Osteoblast (primary cell): ENCODE measurements at places on chromosomes 2 and 18.

DNA sequence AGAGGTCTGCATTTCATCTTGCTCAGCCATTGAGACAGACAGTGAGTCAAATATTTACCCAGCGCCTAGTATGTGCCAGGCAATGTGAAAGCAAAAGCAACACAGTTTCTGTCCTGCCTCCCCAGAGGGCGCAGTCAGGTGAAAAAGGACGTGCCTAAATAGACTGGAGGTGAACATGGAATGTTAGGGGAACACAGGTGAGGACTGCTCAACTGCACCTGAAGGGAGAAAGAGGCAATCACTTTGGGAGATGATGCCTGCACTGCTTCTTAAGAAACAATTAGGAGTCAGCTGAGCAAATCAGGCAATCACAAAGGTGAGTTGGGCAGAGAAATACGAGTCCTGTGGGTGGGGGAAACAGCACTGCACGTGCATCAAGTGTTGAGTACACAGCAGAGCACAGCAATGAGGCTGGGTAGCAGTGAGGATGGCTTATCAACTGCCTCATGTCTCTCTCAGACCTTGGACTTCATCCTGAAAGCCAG lies 218.3 kb upstream of the SMAD7 start:
- DNase-seq: no peak

DNA sequence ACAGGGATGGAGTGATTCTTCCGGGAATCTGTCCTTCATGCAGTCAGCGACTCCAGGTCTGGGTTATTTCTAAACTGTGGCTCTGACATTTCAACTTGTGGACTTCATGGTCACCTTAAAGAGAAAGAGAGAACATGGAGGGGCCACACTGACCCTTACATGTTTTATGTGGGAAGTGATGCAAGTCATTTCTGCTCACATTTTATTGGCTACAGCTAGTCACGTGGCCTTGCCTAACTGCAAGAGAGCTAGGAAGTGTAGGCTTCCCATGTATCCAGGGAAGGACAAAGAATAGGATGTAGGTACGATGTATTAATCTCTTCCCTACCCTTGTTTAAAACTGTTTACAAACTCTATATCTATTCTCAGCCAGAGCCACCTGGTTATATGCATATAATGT lies 30.3 kb upstream of the AFTPH start:
- DNase-seq: no peak

DNA sequence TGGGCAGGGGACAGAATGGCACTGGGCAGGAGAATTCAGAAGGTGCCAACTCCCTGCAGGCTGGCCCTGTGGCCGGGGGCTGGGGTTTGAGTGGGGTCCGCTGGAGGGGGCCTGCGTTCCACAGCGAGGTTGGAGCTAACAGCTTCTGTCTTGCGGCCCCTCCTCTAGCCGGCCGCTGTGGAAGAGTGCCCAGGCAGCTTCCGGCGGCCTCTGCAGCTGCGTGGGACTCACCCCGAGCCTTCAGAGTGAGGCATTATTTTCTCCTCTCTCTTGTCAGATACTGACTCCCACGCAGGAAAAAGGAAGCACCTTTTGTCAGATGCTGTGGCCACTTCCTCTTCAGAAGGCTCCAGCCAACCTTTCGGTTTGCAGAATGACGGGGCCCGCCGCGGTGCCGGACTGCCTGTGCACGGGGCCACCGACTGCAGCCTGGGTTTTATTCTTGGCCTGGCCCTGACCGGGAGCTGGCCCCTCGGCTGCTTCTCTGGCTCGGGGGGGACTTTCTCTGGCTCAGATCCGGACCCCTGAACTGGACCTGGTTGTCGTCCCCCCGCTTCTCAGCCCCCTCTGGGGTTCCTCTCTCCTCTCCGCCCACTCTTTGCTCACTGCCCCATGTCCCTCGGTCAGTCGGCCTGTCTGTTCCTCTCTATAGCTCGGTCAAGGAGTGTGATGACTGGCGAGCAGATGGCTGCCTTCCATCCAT lies 40.1 kb downstream of the ARHGAP25 start:
- DNase-seq: no peak

DNA sequence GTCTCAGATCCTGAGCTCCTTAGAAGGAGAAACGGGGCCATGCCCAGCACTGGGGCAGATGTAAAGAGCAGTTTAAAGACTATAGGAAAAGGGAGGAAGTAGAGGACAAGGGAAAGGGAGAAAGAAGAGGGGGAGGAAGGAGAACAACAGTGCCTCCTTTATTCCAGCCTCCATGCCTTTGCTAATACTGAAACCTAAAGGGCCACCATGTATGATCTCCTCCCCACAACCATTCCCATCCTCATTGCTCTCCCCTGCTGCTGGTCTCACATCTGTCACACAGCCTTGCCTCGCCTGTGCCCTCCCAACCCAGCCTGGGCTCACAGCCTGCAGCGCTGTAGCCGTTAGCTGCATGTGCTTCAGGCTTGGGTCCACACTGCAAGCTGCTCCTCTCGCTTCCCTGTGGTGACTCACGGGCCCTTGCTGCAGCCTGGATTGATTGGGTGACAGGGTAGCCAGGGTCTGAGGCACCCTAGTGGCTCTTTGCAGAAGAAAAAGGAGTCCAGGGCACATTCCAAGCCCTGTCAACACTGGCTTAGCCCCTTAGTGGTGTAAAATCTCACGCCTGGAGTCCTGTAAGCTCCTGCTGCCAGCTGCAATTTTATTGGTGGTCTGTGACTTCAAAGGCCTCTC lies 281.9 kb downstream of the SRBD1 start:
- no peak for DNase-seq

GRCh38 chr2:178136321-178137025 lies 24.2 kb downstream of the RBM45 start:
- DNase-seq: no peak

DNA sequence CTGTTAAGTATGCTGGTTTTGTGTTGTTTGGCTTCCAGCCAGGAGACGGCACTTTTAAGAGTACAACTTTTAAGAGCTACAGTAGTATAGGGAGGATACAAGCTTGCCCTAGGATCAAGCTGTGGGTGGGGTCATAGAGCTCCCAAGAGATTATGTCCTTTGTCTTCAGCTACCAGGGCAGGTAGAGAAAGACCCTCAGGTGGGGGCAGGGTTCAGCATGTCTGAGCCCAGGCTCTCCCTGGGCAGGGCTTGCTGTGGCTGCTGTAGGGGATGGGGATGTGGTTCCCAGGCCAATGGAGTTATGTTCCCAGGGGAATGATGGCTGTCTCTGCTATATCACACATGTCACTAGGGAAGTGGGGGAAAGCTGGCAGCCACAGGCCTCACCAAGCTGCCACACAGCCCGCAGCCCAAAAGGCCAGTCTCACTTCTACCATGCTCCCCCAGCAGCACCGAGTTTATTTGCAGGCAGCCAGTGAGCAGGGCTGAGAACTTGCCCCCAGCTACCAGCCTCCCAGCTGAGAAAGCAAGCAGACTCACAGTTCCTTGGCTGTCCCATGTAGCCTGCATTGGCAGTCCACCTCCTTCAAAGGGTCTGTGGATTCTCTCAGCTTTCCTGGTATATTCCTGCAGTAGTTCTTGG lies 105.7 kb upstream of the ERBB4 start:
- no peak for DNase-seq

DNA sequence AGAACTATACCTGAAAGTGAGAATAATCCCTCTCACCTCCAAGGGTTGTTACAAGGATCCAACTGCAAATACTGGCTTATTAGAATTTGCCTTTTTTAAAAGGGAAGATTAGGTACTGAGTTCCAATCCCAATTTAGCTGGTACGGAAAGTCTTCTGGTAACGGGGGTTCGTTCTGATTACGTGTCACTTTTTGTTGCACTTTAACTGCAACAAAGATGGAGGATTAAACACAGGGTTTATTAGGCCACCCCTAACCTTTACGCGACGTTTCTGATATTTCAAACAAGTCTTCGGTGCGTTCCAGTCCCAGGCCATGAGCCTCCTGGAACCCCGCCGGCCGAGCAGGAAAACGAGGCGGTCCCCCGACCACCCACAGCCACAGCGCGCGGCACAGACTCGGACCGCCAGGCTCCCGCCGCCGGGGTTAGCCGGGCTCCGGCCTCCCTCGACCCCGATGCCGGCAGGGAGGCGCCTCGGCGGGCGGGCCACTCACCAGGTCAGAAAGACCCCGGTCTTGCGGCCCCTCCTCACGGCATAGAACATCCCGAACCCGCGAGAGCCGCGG lies 411 bp downstream of the RNASEH1 start:
- no peak for DNase-seq

GRCh38 chr18:35672897-35673296 lies 91.4 kb downstream of the GALNT1 start:
- peak; percentile 31 for DNase-seq

- DNase-seq: no peak
Measured at GRCh38 chr2:58204195-58204959, 36.7 kb downstream of the FANCL start.

GRCh38 chr18:8793445-8794155 lies 88.2 kb downstream of the MTCL1 start:
- DNase-seq: peak; percentile 57

DNA sequence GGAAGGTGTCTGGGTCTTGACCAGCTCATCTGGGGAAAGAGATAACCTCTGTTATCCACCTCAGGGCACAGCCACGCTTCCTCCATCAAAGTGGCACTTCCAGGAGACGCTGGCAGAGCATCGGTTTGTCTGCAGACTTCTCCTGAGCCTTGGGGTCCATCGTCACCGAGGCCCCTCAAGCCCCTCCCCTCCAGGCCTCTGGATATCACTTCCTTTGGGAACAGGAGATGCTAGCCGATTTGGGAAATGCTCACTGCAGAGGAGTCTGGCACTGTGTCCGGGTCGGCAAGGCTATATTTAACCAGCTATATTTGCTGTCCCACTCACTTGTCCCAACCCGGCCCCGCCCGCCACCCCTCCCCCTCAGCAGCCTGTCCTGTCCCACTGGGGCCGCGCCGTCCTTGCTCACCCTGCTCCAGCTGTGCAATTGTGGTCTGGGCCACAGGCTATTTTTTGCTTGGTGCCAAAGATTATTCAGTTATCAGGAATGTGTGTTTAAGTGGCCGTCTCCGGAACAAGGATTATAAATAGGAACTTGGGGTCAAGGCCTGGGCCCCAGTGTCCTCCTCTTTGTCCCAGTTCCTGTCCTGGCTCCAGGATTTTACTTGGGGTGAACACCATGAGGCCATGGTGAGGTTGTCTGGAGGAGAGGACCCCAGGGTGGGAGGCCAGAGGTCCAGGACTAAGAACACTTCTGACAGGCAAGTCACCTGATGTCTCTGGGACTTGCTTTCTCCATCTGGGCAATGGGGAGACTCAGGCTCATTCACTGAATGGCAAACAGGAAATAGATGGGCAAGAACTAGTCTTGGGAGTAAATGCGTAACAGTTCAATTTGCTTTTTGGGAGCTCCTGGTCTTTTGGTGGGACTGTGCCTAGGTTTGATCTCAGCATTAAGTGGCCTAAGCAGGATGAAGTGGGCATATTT lies 263.6 kb downstream of the DYSF start:
- DNase-seq: peak; percentile 96
